Fibroblast of the aortic adventitia (primary cell): ENCODE measurements at places on chromosomes 2 and 18. TPM values are rescaled to one million over a fixed set of nuclear protein-coding genes. Genes with fewer than 3 reads are reported as not detected.

IL18RAP gene
- 0.09 TPM in 1 of 2 replicates, not detected in the other for total RNA-seq

DSG3 gene
- 0.16 TPM in 1 of 2 replicates, not detected in the other for total RNA-seq

CABLES1 gene
- total RNA-seq = 7.4 and 19.2 TPM in 2 replicates

MRPL30 gene
- total RNA-seq = 13.2 and 33.2 TPM in 2 replicates

LBX2 gene
- total RNA-seq = 2.0 and 3.0 TPM in 2 replicates

ALPP gene
- not detected in 2 replicates for total RNA-seq

DNA sequence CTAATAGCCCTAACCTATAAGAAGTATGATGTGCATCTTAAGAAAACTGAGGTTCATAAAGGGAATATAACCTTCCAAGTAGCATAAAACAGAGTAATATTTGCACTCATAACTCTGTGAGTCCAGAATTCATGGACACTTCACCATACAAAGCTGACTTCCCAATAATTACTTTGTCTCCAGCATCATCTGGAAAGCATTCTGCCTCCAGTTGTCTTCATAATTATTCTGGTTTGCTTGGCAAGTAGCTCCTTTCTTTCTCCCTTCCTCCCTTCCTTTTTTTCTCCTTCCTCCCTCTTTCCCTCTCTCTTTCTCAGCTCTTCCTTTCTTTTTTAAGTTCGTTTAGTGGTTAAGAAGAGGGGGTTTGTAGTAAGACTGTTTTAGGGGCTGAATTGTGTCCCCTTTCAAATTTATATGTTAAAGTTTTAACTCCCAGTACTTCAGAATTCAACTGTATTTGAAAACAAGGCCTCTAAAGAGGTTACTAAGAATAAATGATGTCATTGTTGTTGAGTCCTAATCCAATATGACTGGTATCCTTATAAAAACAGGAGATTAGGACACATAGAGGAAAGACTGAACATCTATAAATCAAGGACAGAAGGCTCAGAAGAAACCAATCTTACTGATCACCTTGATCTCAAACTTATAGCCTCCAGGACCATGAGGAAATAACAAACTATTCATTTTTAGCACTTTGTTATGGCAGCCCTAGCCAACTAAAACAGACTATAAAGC lies 28.9 kb downstream of the TFPI start:
- no peak for DNase-seq

DNA sequence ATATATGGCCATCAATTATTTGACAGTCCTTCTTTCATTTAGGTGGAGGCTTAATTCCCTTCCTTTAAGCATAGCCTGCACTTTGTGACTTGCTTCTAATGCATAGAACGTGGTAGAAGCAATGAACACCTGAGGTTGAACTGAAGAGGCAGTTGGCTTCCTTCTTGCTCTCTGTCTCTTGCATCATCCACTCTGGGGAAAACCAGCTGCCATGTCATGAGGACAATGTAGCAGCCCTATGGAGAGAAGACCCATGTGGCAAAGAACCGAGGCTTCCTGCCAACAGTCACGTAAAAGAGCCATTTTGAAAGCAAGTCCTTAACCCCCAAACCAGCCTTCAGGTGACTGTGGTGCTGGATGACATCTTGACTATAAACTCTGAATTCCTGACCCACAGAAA lies 46.8 kb downstream of the ATOH8 start:
- DNase-seq = no peak

DNA sequence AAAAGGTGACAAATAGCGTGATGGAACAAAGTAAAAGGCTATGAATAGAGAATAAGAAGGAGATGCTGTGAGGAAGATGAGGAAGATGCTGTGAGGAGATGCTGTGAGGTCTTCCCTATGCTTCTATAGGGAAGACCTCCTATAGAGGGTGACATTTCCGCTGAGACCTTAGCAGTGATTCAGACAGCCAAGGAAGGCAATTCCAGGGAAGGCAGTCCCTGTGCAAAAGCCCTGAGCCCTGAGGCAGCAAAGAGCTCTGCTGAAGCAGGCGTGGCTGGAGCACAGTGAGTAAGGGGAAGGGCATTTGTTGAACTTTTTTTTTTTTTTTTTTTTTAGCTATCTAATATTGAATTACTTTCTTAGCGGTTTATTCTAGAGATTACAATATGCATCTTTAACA lies 142.7 kb upstream of the FOSL2 start:
- DNase-seq = peak; percentile 66

GRCh38 chr2:99672766-99673350 lies 183.0 kb upstream of the REV1 start:
- DNase-seq = no peak

DNA sequence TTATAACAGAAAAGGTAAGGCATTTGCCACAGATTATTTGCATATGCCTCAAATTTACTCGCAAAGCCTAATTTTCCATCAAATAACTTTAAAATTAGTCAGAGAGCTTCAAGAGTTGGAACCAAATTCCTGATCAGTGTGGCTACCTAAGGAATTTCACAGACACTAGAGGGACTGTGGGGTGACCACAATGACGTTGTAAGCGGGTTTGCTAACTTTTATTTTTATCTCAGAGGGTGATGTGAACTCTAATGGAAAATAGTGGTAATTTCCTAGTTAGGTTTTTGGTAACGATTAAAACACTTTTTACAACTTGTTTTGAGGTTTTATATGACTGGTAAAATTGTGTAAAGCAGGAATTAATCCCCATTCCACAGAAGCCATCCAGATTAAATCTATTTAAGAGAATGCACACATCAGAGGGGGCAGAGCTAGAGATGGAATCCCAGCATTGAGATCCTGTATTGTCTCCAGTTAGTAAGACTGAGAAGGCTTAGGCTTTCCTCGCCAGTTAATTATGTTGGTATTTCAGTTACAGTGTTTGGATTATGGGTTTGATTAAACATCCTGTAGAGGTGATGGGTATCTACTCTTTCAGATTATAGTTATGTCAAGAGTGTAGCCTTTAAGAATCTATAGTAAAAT lies 129.0 kb downstream of the GPD2 start:
- DNase-seq = peak; percentile 49

GRCh38 chr2:30208453-30208852 lies 22.9 kb upstream of the LBH start:
- DNase-seq = peak; percentile 87

DNA sequence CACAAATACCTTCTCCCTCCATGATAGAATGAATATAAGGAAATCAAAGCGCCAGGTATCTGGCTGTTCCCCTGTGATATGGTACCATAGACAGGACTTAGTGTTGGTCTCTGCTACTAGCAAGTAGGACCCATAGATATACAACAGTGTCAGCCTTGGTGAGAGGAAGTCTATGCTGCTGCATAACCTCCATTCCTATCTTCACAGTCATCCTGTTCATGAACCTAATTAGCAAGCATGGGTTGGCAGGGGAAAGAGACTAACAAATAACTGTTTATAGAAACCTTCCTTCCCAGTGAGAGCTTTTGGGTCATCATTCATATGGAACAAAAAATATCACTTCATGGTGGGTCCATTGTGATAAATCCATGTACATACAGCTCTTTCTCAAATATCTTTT lies 188.9 kb upstream of the FAM98A start:
- no peak for DNase-seq

DNA sequence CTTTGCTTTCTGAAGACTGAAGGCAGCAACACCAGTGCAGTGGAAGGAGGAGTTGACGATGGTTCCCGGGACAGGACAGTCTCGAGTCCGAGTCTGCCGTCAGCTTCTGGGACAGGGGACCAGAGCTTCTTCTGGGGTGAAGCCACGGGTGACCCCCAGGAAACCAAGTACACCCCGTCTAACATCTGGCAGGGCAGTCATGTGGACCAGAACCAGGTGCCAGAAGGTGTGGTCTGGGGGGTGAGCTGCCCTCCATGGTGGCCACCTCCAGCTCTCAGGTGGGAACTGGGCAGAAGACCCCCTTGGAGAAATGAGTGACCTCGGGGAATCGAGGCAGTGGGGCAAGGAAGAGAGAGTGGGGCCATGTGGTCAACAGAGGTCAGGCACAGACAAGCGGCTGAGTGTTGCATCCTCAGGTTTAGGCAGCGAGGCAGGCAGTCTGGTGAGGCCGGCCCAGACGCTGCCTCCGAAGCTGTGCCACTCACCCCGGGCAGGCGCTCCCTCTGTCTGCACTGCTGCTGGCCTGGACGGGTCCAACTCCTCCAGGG lies 204.3 kb downstream of the HDAC4 start:
- no peak for DNase-seq

GRCh38 chr2:53543083-53543482 lies 224.5 kb upstream of the CHAC2 start:
- DNase-seq = no peak

DNA sequence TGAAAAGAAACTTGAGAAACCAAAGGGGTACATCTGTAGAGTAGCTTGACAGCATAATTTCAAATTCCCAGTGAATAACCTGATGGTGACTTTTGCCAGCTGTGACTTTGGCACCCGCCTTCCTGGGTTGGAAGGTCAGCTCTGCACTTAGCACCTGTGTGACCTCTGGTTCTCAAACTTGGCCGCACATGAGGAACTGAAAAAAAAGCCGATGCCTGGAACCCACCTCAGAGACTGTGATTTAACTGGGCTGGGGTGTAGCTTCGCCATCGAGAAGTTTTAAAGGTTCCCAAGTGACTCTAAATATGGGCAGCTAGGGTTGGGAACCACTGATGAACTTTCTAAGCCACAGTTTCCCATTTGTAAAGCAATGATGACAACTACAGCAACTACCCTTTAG lies 6.5 kb downstream of the EFEMP1 start:
- DNase-seq = no peak

DNA sequence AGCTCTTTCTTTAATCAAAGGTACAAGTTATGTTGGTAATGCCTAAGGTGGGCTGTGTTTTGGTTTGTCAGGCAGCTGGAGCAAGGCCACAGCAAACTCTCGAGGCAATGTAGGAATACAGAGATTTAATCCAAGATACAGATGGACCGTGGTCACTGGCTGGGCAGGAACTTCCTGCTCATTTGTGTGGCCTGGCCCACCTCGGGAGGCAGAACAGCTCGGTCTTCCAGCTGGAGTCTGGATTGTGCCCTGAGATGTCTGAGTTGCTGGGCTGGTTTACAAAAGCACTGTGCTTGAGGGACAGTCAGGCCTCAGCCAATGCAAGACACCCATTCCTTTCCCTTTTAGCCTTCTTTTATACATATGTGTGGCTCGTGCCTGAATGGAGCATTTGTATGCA lies 506.1 kb upstream of the SALL3 start:
- DNase-seq = no peak

DNA sequence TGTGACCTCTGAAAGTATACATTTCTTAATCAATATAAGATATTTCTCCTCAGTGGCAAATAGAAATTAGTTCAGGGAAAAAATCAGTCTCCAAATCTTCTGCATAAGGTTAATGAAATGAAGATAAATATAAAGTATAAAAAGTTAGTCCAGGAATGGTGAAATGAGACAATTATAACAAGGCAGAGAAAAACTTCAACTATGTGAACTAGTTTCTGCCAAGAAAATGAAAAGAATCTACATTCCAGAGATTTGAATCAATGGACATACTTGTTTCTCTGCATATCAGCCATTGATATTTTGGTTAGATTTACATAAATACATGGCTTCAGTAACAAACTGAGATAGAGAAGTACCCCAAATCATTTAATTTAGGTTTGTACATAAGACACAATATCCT lies 249.0 kb downstream of the EXOC6B start:
- DNase-seq = peak; percentile 71

GRCh38 chr2:190408538-190409271 lies 550 bp downstream of the MFSD6 start:
- no peak for DNase-seq

DNA sequence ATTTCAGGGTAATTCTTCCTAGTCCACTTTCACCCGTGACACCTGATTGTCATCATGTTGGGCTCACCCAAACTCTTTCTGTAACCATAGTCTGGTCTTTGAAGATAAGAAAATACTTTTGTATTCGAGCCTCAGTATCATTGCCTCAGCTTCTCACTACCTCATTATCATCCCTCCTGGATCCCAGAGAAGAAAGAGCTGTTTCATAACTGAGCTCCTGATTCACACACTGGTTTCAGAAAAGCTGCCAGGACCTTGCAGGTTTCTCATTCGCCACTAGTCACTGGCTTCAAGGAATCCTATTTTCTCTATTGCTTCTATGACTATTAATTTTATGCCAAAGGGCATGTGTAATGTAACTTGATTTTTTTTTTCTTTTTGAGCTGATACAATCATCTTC lies 2.9 kb upstream of the CRIM1 start:
- peak; percentile 81 for DNase-seq

- peak; percentile 100 for DNase-seq
Measured at GRCh38 chr2:27798948-27799645, 27.6 kb downstream of the MRPL33 start.

DNA sequence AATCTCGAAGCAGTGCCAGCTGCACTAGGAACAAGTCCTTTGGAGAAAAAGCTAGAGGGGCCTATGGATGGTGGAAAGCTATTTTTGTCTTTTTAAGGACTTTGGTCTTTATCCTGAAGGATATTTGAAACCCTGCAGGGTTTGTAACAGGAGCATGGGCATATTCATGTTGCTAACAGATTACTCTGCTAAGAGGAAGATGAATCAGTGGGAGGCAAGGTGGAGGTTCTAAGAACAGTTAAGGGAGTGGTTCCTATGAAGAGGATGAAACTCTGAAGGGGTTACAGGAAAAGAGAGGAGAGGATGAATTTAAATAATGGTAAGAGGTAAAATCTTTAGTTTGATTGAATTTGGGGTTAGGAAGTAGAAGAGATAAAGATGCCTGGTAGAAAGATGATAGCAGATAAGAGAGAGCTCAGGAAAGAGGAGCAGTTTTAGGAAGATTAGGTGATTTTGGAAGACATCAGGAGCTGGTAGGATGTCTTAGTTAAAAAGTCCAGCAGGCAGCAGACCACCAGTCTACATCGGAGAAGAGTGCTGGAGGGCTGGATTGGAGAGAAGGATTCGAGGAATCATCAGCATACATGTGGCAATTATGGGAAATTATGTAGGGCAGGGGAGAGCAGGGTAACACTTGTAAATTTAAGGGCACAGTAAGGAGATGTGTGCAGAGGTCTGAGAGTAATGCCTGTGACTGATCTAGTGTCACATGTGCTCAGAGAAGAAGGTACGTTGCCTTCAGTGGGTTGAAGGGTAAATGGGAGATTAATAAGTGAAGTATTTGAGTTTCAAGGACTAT lies 39.3 kb upstream of the C1GALT1C1L start:
- no peak for DNase-seq

- DNase-seq = no peak
Measured at GRCh38 chr2:8322634-8323033, 359.2 kb upstream of the ID2 start.

DNA sequence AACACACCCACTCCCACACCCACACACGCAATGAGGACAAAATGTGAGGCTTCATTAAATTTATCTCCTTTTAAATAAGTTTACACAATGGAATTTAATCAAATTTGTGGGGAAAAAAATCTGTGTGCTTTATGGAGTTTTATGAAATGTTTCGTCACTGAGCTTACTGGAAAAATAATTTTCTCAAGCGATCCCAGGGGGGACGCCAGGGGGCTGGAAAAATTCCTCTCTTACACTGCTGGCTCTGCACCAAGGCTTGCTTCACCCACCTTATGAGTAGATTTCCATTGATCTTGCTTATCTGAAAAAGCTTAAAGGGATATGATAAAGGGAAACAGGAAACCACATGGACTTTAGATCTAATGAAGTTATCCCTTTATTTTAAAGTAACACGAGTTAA lies 95.5 kb downstream of the CABYR start:
- DNase-seq = peak; percentile 17
